HuH-7 (cell line): ENCODE measurements at places on chromosomes 4 and X.

DNA sequence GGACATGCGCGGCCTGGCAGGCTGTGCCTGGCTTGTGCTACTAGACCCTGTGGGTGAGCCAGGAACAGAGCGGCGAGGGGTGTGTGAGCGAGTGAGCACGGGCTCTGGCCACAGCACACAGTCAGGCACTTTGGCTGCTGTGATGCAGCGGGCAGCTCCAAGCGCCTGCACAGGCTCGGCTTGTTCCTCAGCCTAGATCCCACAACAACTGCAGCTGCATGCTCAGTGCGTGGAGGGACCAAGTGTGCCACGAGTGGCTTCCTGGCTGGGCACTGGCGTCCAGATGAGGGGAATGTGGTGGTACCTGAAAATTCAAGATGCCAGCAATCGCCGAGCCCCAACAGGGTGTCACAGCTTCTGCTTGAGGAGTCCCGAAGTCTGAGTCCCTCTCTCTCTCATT, 1056.6 kb downstream of the RAPGEF2 start:
- no peak for DNase-seq

- DNase-seq = no peak
Measured at GRCh38 chrX:11209798-11210414, 83.3 kb upstream of the AMELX start.

- DNase-seq = no peak
Measured at GRCh38 chr4:182724414-182724813, 192.8 kb downstream of the DCTD start.

- no peak for DNase-seq
Measured at GRCh38 chrX:37692918-37693317, 7.3 kb downstream of the XK start.

DNA sequence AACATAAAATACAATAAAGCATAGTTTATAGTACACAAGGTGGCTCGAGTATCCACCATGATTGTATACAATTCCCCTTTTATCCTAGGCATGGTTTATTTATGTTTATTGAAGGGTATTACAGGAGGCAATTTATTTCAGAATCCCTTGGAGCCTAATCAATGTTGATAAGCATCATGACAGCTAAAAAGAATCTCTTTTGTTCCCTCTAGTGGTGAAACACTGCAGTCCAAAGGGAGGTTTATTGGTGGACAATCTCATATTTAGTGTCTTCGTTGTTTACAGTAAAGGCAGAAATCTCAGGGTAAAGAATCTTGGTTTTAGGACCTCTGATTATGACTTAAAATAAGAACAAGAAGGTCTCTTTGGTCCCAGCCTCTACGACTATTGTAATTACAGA, 1712.5 kb downstream of the C4orf33 start:
- DNase-seq = peak; percentile 0

DNA sequence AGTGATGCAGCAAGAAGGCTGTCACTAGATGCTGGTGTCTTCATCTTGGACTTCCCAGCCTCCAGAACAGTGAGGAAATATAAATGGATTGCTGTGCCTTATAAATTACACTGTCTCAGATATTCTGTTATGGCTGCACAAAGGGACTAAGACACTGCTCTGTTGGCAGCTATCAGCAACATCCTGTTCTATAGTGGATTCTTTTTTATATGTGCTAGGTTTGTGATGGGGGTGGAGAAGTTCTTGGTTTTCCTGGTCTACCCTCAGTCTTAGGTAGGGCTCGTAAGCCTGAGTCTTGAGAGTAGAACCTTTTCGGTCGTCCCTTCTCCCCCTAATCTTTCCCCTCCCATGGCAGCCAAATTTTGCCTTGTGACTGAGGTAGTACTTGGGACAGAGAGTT, 17.3 kb downstream of the STIM2 start:
- no peak for DNase-seq

DNA sequence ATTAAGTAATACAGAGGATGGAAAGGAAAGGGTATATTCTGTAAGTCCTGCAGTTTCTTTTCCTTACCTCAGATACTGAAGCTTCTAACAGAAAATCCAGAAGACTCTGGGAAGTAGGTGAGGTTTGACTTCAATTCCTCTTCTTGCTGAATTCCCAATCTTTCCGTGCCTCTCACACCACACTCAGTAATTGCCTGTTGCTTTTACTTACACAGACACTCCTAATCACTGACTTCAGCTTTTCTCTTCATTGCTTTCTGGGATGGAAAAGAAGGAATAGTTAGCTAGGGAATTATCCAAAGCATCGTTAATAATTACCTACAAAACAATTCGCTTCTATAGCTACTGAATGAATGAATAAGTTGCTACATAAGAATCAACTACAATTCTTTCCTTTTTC, 163.6 kb downstream of the FBXO8 start:
- no peak for DNase-seq

- peak; percentile 58 for DNase-seq
Measured at GRCh38 chr4:26583538-26583864, 383 bp upstream of the TBC1D19 start.

DNA sequence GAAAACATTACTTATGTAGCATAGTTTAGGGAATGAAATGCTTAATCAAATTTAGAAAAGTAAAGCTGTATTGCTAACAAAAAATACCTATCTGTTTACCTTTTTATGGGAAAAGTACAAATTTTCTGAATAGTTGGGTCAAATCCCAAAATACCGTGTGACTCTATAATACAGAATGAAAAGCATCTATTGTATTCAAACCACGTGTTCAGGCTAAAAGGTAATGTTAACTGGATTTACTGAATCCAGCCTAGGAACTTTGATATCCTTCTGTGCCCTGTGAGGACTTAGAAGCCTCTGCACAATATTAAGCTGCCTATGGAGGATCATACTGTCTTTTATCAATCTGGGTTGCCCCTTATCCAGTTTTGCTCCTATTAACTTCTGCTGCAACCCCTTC, 36.3 kb upstream of the AGA start:
- DNase-seq = no peak

DNA sequence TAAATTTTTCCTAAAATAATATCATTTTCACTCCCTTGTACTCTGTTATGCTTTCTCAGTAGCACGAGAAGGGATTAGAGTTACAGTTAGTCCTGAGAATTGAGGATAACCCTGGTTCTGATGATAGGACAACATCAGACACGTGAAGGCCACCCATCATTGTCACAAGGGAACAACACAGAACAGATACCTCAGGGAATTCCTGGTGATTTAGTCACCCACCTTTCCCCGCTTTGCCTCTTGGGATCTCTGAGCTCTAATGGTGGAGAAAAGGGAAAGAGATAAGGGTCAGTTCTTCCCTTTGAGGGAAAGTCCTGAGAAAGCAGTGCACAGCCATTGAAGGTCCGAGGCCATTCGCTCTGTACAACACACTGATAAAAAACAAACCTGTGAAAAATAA, 112.3 kb upstream of the GALNT7 start:
- DNase-seq = no peak

GRCh38 chrX:27619975-27620374, 29.8 kb downstream of the DCAF8L2 start:
- no peak for DNase-seq

GRCh38 chrX:3191201-3191600, 149.9 kb downstream of the ARSF start:
- DNase-seq = no peak

- DNase-seq = no peak
Measured at GRCh38 chr4:95421869-95422268, 126.9 kb downstream of the UNC5C start.

DNA sequence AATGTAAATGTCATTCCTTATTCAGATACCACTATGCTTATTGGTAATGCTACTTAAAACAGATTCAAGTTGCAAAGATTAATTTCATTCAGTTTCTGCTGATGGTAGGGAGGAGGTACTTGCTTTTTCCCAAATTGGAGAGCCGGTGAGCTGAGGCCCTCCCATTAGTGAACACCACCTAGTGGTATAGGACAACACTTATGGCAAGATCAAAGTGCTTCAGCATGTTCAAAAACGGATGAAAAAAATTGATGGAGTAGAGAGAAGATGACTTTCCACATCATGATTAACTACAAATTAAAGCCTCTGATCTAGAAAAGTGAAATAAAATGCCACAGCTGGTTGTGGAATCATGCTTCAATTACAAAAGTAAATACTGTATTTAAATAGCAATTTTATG, 112.9 kb downstream of the MBNL3 start:
- no peak for DNase-seq

DNA sequence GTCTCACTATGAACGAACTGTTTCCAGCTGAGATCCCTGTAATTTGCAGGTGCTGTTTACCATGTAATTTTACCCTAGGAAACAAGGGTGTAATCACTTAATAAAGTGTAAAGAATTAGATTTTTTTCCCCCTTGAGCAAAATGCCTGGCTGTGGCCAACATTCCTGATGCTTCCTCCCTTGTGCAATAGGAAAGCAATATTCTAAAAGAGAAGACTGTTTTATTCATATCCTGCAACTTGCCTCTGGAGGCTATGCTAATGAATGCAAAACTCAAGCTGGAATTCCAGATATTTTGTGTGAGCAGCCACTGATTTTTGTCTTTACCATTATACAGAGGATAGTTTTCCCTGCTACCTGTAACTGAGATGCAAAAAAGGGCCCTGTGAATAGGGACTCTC, 98.0 kb downstream of the AWAT2 start:
- no peak for DNase-seq

DNA sequence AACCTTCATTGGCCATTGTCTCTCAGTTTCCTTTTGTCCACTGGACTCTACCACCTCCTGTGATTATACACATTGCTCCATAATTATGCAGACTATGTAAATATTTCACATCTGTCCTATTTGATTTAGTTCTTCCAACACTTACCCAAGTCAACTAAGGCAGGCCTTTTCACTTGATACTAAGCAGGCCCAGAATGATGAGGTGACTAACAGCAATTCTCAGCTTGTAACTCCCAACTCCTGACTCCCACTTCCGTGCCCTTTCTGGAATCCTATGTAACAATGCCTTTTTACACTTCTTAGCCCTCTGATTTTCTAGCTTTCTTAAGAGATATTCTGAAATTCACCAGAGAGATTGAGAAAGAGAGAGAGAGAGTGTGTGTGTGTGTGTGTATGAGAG, 6.6 kb downstream of the PAK3 start:
- DNase-seq = no peak

DNA sequence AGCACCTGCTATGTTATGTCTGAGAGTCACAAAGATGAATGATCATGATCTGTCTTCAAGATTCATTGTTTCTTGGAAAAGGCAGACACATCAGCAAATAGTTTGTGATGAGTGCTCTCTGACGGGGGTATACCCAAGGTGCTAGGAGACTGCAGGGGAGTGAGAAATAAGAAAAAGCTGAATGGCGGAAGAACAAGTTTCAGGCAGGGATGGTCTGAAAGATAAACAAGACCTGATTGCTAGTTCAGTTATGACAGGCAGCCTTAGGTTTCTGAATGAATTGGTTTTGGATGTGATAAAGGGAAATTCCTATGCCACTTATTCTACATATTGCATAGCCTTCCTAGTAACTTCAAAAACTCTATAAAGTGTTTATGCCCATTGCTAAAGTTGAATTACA, 327.0 kb upstream of the DKK2 start:
- no peak for DNase-seq

DNA sequence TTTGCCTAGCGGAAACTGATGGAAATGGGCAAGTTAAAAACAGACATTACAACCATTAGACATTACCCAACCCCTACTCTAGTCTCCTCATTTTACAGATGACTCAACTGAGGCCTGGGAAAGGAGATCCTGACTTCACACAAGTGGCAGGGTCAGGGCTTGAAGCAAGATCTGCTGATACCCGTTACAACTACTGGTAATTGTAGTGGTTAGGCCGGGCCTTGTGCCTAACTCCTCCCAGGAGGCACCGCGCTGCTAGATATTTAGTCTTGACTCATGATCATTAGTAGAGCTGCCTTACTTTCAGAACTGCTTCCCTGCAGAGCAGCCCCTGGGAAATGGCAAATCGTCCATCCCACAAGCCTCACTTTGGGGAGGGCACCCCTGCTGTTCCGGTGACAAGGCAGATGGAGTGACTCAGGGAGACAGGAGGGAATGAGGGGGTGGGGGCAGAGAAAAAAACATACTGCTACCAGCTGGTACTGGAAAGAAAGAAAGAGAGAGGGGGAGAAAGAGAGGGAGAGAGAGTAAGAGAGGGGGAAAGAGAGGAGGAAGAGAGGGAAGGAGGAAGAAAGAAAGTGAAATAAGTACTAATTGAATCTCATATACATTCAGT, 12.2 kb downstream of the ARHGEF6 start:
- no peak for DNase-seq

- DNase-seq = no peak
Measured at GRCh38 chr4:99679204-99679603, 21.6 kb upstream of the C4orf54 start.

DNA sequence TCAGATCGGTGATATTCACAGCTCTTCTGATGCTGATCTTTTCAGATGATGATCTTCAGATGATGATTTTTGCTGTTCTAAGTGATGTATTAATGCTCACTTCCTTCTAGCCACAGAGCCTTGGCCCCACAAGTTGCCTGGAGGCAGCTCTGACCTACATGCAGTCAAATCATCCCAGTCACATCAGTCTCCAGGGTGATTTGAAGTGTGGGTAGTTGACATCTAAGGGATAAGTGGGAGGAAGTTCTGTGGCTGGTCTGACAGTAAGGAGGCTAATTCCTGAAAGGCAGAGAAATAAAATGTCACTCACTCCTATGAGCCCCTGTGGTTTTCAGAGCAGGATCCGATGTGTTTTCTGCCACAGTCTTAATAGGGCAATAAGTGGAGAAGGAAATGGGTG, 79.8 kb upstream of the RPL34 start:
- no peak for DNase-seq

DNA sequence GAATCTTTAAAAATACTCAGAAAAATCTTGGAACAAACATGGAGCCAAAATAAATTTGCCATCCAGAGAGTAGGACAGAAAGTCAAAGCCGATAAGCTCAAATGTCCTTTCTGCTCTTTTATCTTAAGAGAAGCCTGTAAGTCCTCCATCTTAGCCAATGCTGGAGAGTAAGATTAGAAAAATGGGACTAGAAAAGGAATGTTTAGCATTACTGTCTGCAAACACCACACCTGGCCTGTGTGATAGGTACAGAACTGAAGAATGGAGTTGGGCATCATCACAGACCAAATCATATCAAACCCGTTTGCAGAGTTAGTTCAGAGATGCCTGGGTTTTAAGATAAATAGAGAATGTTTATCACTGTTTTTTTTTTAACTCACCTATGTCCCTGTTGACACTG, 10.5 kb upstream of the SLC39A8 start:
- no peak for DNase-seq

GRCh38 chr4:183335369-183335940, 13.2 kb upstream of the CLDN24 start:
- DNase-seq = no peak

- DNase-seq = no peak
Measured at GRCh38 chrX:11960031-11960430, 178.2 kb upstream of the FRMPD4 start.

DNA sequence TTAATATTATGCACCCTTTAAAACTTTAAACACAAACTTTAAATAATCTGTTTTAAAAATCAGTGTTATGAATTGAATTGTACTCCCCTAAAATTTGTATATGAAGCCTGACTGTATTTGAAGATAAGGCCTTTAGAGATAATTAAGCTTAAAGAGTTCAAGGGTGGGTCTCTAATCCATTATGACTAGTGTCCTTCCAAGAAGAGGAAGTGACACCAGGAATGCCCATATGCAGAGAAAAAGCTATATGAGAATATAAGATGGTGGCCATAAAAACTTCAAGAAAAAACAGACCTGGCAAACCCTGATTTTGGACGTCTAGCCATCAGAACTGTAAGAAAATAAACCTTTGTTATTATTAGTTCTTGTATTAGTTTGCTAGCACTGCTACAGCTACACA, 29.0 kb downstream of the UGT2A2 start:
- no peak for DNase-seq

- DNase-seq = no peak
Measured at GRCh38 chr4:139910106-139910505, 243.9 kb downstream of the MAML3 start.
